Activated T-cell treated with anti-CD3 and anti-CD28 coated beads, Interleukin-2, amount 50 U/mL, for 48 hours (primary cell): ENCODE measurements at places on chromosomes 1 and 21.

- DNase-seq, result no peak
Measured at GRCh38 chr1:77926561-77927357, 38.3 kb downstream of the NEXN start.

DNA sequence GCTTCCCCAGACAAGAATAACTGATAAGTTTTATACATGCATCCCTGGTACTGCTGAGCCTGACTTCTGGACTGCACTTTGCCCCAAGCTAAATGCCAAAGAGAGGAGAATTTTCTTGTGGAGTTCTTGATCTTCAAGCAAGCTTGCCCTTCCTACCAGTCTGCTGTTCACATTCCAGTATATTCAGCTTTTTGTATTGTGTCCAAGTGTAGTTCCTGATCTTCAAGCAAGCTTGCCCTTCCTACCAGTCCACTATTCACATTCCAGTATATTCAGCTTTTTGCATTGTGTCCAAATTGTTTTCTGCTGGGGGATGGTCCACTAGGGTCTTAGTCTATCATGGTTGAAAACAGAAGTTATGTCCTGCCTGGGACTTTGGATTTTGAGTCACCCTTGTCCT is 894 bp upstream of the TSEN15 start:
- no peak for DNase-seq

DNA sequence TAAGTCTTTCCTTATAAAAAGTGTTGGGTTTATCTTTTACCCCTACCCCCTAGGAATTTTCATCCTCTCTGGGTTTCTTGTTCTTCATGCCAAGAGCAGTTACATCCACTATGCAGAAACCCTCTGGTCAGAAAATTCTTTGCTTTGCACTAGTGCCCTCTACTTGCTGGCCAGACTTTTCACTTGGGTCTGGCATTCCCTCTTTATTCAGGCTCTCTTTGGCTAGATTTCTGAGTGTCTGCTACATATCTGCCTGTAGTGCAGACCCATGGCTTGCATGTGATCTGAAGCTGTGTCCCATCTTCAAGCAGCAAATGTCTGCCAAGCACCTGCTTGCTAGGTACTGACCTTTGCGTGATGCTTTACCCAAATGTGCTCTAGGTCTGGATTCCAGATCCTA is 237.0 kb downstream of the GPATCH2 start:
- no peak for DNase-seq

DNA sequence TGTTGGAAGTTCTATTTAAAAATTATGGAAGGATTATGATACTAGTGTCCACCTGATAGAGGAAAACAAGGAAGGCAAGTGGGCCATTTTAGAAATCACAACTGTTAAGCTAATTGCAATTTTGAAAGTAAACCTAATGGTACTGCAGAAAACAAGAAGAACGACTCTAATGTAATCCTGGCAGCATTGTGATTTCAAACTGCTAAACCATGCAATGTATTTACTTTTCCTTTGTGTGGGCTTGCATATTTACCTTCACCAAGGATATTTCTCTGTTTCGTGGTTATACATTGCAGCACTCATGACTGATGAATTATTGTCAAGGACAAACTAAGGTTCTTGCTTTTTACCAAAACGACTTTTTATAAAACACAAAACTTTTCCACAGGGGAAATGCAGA is 88.1 kb downstream of the TM2D1 start:
- DNase-seq, result no peak

DNA sequence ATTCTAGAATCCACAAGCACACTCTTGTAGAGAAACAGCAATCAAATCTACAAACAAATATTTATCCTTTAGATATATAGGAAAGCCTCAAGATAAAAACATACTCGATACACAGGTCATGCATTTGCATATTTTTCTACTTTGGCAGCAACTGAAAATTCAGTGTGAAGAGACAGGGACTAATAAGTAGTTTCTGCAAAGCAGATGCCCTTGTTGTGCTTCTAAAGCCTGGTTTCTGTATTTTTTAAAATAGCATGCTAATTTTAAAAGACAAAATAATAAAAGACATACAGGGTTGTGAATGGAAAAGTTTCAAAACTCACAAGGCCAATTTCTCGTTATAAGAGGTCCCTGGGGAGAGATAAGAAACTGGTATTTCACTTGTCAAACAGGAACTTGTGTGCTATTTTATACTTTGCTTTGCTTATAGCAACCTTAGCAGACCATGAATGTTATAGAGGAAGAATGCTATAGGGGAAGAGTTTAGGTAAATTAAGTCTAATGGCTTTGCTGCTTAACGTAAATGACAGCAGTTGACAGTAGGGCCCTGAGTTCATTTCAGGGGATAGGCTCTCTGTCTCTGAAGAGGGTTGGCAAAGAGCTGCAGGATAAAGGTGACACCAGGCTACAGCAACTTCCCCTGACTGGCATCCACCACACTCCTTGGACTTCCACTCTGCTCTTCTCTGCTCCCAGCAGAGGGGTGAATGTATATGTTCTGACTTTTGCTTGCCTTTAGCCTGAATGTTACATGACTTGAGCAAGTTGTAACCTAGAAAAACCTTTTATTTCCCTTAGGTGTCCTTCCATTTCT is 9.4 kb upstream of the RGS13 start:
- no peak for DNase-seq

GRCh38 chr1:5941671-5942070 is 50.6 kb downstream of the NPHP4 start:
- no peak for DNase-seq

- DNase-seq, result no peak
Measured at GRCh38 chr1:202561726-202562443, 148.4 kb downstream of the SYT2 start.
